ENCODE measurements at places on chromosomes 16 and 17. TPM values are rescaled to one million over a fixed set of nuclear protein-coding genes. Genes with fewer than 3 reads are reported as not detected.

DNA sequence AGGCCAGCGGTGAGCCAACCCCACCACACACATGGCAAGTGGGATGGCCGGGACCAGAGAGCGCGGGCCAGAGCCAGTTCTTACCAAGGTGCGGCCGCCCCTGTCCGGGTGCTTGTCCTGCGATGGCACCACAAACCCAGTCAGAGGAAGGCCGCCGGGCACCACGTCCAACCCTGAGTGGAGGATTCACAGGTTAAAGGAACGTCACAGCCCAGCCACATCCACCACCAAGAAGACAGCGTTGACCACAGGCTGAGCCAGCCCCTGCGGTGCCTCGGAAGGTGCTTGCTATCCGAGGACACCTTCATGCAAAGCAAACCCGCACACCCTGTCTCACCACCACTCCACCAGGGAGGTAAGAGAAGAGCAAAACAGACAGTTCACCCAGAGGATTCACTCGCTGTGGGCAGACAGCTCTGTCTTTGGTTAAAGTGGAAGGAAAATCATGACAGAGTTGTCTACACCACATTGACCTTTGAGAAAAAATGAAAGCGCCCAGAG, 15.8 kb downstream of the SLX4 start:
- no peak overlapping the region for H3K27ac ChIP-seq
- H3K36me3 ChIP-seq, result peaks cover 11% of the 10 kb centered on the region
- H3K4me3 ChIP-seq, result no peak overlapping the region
- no peaks in the 10 kb centered on the region for H3K27me3 ChIP-seq
- no peaks in the 10 kb centered on the region for H3K4me1 ChIP-seq

GRCh38 chr17:79629548-79630049, 18.7 kb upstream of the RBFOX3 start:
- H3K27me3 ChIP-seq, result peaks cover 79% of the 10 kb centered on the region
- H3K4me1 ChIP-seq, result no peaks in the 10 kb centered on the region
- H3K36me3 ChIP-seq, result no peaks in the 10 kb centered on the region
- H3K4me3 ChIP-seq, result no peak overlapping the region

- H3K27me3 ChIP-seq, result peaks cover 38% of the 10 kb centered on the region
- peak; percentile 67 for DNase-seq
- H3K36me3 ChIP-seq, result no peaks in the 10 kb centered on the region
- H3K4me1 ChIP-seq, result no peaks in the 10 kb centered on the region
Observed at GRCh38 chr16:86016201-86016965, 117.4 kb downstream of the IRF8 start.

DNA sequence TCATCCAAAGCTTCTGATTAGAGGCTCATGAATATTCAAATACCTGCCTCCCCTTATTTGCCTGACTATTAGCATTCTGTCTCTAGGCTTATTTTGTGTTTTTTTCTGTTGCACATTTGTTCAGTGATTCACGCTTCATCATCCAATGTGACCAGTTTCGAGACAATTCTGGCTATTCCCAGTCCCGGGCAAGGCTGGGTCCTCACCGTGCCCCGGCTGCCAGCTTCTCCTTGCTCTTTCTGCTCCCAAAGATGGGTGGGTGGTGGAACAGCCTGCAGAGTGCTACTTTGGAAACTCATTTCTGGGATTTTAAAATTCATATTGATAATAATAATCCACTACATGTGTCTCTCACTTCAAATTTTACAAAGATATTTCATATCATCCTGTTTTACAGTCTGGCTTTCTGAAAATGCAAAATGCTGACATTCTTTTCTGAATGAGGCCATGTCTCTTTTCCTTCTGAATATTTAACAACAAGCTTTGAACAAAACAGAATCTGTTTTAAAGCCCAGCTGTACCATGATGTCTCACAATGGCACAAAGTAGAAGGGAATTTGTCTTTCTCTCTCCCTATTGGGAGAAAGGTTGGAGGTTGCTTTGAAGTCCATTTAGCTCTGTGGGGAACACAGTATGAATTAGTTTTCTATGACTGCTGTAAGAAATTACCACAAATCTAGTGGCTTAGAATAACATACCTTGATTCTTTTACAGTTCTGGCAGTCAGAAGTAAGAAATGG, 116.9 kb upstream of the CDH13 start:
- no peaks in the 10 kb centered on the region for H3K4me1 ChIP-seq
- no peak for DNase-seq
- no peak overlapping the region for H3K4me3 ChIP-seq
- H3K36me3 ChIP-seq, result no peaks in the 10 kb centered on the region
- no peak overlapping the region for H3K27ac ChIP-seq

- no peak overlapping the region for H3K4me3 ChIP-seq
- H3K27me3 ChIP-seq, result no peaks in the 10 kb centered on the region
- no peaks in the 10 kb centered on the region for H3K36me3 ChIP-seq
- no peak for DNase-seq
- peaks cover 10% of the 10 kb centered on the region for H3K4me1 ChIP-seq
Observed at GRCh38 chr17:2716649-2717048, 5.1 kb upstream of the CLUH start.

DNA sequence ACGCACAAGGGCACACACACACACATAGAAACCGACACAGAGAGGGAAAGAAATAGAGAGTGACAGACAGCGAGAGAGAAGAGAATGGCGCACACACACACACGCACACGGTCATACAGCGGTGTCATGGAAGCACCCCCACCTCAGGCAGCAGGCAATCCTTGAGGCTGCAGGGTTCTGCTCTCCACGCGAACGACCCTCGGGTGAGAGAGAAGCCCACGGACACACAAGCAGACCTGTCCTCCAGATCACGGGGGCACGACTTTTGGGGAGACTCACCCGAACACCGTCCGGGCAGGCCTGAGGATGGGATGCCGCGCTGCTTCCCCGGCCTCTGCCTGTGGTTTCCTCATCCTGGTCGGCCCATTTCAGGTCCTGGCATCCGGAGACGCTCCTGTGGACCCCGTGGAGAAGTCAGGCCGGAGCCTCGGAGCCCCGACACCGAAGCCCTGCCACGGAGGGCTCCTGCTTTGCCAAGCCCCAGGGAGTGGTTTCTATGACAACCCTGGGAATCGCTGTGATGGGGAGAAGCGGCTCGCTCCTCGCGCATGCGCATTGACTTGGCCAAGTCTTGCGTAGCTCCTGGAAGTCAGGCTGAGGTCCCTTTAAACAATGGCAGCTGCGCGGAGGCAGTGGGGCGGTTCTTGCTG, 118.2 kb upstream of the KCNJ18 start:
- no peak overlapping the region for H3K4me3 ChIP-seq
- H3K27me3 ChIP-seq, result no peaks in the 10 kb centered on the region
- H3K4me1 ChIP-seq, result no peaks in the 10 kb centered on the region
- peak; percentile 58 for DNase-seq

DNA sequence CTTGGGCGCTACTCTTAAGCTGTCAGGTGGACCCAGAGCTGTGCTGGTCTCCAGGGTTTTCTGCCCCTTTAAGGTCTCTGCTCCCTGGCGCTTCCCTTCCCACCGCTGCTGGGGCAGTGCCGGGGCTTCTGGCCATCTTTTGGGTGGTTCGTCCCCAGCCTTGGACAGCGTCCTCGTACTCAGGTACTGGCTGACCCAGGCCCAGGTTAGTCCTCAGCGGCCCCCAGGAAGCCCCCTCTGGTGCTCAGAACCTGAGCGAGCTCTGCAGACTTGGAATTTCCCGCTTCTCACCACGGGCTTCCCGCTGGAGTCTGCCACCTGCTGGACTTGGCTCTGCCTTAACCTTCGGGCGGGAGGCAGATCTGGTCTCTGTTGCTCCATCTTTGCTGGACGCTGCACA, 94.1 kb upstream of the ZNF750 start:
- H3K27me3 ChIP-seq, result no peaks in the 10 kb centered on the region
- H3K27ac ChIP-seq, result no peak overlapping the region
- no peak overlapping the region for H3K4me3 ChIP-seq
- peaks cover 24% of the 10 kb centered on the region for H3K36me3 ChIP-seq
- peaks cover 18% of the 10 kb centered on the region for H3K4me1 ChIP-seq
- DNase-seq, result no peak

DNA sequence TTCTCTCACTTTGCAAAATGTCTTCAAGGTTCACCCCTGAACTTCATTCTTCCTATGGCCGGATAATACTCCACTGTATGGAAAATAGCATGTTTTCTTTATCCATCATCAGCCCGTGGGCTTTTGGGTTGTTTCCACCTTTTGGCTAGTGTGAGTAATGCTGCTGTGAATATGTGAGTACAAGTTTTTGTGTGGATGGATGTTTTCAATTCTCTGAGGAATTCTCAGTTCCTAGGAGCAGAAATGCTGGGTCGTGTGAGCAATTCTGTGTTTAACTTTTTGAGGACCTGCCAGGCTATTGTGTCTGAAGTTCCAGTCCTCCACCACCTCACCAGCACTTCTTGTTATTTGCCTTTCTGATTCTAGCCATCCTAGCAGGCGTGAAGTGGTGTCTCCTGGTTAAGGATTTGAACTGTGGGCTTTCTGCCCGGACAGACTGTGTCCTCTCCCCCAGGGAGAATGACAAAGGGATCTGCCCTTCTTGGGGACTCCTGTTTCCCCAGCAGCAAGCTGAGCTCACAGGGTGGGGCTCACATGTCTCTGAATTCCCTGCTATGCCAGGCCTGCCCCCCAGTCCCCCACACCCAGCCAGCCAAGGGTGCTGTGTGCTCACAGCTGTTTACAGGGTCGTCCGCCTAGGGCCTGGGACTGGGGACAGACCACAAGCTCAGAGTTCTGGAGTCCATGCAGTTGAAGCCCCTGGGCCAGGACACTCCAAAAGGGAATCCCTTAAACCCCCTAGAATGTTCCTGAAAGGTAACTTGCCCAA, 92.2 kb upstream of the CIBAR2 start:
- no peaks in the 10 kb centered on the region for H3K27me3 ChIP-seq
- no peak overlapping the region for H3K27ac ChIP-seq
- DNase-seq, result no peak

GRCh38 chr16:85101956-85102630, 10.2 kb downstream of the CIBAR2 start:
- H3K36me3 ChIP-seq, result no peaks in the 10 kb centered on the region
- H3K27ac ChIP-seq, result no peak overlapping the region
- DNase-seq, result no peak
- no peak overlapping the region for H3K4me3 ChIP-seq
- H3K4me1 ChIP-seq, result no peaks in the 10 kb centered on the region

DNA sequence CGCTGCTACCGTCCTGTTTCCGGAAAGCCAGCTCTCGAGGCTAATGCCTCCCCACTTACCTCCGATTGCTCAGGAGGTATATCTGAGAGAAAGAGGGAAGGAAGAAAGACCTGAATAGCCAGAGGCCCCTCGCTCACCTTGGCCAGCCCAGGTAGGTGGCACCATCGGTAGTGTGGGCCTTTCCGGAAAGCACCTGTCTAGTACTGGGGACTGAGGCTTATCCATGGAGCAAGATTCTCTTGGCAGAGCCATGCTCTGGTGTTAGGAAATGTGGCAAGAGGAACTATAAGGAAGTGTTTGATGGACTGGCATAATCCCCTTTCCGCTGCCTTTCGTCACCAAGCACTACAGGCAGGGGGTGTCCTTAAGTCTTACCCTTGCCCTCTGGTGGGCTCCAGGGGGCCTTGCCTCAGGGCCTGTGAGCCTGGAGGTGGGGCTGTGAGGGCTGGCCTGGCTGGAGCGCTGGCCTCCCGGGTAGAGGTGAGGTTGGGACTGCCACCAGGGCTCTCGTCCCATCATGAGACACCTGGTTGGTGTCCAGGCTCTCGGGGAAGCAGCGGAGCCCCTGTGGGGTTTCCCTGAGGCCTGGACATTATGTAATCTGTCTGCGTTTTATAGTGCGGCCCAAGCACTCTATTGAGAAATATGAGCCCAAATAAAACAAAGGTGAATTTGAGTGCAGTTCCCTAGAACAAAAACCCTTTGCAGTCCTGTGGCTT, 2.9 kb downstream of the CMIP start:
- H3K27ac ChIP-seq, result no peak overlapping the region
- peaks cover 13% of the 10 kb centered on the region for H3K4me1 ChIP-seq
- no peaks in the 10 kb centered on the region for H3K36me3 ChIP-seq
- H3K27me3 ChIP-seq, result no peaks in the 10 kb centered on the region
- no peak overlapping the region for H3K4me3 ChIP-seq
- DNase-seq, result no peak

DNA sequence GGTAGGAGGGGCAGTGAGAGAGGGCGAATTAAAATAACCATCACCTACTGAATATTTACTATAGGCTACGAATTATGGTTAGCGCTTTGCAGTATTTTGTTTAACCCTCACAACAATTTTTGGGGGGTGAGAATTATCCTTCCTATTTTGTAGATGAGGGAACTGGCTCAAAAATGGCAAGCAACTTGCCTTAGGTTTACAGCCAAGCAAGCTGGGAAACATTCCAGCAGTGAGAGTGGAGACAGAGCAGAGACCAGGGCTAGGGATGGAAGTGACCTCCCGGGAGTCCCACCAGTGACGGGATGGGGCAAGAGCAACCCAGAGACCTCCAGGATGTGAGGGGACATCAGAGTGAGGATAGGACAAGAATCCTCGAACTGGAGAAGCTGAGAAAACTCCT, 352 bp upstream of the VMO1 start:
- peak overlapping the region; percentile 41 for H3K4me3 ChIP-seq
- H3K4me1 ChIP-seq, result peaks cover 36% of the 10 kb centered on the region
- DNase-seq, result no peak
- H3K36me3 ChIP-seq, result no peaks in the 10 kb centered on the region
- H3K27ac ChIP-seq, result peak overlapping the region; percentile 86
- H3K27me3 ChIP-seq, result no peaks in the 10 kb centered on the region

DNA sequence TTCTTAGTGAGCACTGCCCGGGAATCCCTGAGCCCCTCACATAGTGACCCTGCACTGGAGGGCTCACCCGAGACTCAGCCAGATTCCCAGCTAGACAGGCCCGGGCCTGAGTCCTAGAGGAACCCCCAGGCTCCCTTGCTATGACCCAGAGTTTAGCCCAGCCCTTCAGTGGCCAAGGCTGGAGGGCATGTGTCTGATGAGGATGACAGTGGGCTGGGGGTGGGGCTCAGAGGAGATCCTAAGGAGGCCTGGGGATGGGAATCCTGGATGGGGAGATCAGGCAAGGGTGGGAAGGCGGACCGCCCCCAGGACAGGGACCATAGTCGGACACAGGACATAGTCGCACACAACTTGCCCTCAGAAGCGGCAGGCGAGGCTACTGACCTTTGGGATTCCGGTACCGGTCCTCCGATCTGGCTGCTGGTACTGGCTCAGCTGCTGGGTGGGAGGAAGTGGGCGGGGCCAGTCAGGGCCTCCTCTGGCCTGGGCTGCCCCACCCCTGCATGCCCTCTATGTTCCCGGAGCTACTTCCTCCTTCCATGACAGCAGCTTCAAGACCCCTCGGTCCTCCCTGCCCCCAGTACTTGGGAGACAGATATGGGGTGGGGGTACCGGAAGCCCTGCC, 1.1 kb downstream of the CD79B start:
- H3K4me1 ChIP-seq, result peaks cover 15% of the 10 kb centered on the region
- H3K36me3 ChIP-seq, result no peaks in the 10 kb centered on the region
- no peak for DNase-seq
- no peaks in the 10 kb centered on the region for H3K27me3 ChIP-seq

GRCh38 chr16:11196286-11196828, 59.6 kb downstream of the SOCS1 start:
- no peaks in the 10 kb centered on the region for H3K4me1 ChIP-seq
- no peak for DNase-seq
- no peak overlapping the region for H3K4me3 ChIP-seq
- no peak overlapping the region for H3K27ac ChIP-seq
- H3K36me3 ChIP-seq, result no peaks in the 10 kb centered on the region

- DNase-seq, result no peak
- no peak overlapping the region for H3K4me3 ChIP-seq
- no peaks in the 10 kb centered on the region for H3K4me1 ChIP-seq
- no peak overlapping the region for H3K27ac ChIP-seq
- no peaks in the 10 kb centered on the region for H3K27me3 ChIP-seq
Observed at GRCh38 chr16:68131813-68132706, 46.9 kb downstream of the NFATC3 start.

TP53TG3 gene
- not detected for total RNA-seq

BCO1 gene
- total RNA-seq, result 0.19 TPM

ZKSCAN2 gene
- total RNA-seq, result 16.4 TPM

RNF157 gene
- 0.56 TPM for total RNA-seq

MYL11 gene
- not detected for total RNA-seq

VAT1 gene
- total RNA-seq, result 45.2 TPM

CD300E gene
- total RNA-seq, result not detected

All from A673 (cell line).